ENCODE measurements at places on chromosomes 6 and 20.

- no peaks in the 10 kb centered on the region for H3K27me3 ChIP-seq
- no peak overlapping the region for H3K27ac ChIP-seq
- H3K4me1 ChIP-seq = no peaks in the 10 kb centered on the region
- no peaks in the 10 kb centered on the region for H3K36me3 ChIP-seq
- no peak overlapping the region for H3K4me3 ChIP-seq
Observed at GRCh38 chr20:8404912-8405635, 273.0 kb downstream of the PLCB1 start.

DNA sequence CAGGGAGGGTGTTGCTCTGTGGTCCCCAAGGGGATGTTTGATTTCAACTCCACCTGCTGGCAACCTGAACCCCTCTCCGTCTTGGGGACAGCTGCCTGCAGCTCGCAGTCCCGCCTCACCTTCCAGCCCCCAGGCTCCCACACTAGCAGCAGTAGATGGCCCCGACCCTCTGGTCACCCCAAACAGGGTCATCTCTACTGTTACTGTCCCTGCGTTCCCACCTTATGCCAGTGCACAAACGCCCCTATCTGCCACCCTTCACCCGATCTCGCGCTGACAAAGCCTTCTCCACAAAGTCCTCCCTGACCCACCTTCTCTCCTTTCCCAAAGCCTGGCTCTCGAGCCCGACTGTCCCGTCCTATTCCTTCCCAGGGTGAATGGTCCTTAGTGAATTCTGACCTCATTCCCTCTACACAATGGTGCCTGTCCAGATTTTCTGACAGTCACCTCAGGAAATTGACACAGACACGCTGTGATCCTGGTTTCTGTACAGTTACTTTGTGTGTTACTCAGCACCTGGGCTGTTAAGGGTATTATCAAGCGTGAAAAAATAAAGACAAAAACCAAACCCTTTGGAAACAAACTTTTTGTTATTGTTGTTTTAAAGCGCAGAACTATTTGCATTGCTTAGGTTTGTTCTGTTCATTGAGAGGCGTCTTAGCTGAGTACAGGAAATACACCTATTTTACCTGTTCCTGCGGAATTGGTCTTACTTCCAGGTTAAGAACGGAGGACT is 728 bp downstream of the FUT9 start:
- H3K27ac ChIP-seq = no peak overlapping the region
- H3K36me3 ChIP-seq = peaks cover 5% of the 10 kb centered on the region
- H3K4me3 ChIP-seq = no peak overlapping the region
- no peaks in the 10 kb centered on the region for H3K4me1 ChIP-seq
- peaks cover 47% of the 10 kb centered on the region for H3K27me3 ChIP-seq

- no peak overlapping the region for H3K27ac ChIP-seq
- no peaks in the 10 kb centered on the region for H3K36me3 ChIP-seq
- DNase-seq = peak; percentile 42
- H3K27me3 ChIP-seq = no peaks in the 10 kb centered on the region
- H3K4me3 ChIP-seq = no peak overlapping the region
Observed at GRCh38 chr20:15708984-15709598, 864.2 kb downstream of the KIF16B start.

GRCh38 chr6:46969206-46969605 is 47.5 kb upstream of the ADGRF5 start:
- no peak overlapping the region for H3K27ac ChIP-seq
- H3K27me3 ChIP-seq = no peaks in the 10 kb centered on the region
- H3K36me3 ChIP-seq = peaks cover 7% of the 10 kb centered on the region

DNA sequence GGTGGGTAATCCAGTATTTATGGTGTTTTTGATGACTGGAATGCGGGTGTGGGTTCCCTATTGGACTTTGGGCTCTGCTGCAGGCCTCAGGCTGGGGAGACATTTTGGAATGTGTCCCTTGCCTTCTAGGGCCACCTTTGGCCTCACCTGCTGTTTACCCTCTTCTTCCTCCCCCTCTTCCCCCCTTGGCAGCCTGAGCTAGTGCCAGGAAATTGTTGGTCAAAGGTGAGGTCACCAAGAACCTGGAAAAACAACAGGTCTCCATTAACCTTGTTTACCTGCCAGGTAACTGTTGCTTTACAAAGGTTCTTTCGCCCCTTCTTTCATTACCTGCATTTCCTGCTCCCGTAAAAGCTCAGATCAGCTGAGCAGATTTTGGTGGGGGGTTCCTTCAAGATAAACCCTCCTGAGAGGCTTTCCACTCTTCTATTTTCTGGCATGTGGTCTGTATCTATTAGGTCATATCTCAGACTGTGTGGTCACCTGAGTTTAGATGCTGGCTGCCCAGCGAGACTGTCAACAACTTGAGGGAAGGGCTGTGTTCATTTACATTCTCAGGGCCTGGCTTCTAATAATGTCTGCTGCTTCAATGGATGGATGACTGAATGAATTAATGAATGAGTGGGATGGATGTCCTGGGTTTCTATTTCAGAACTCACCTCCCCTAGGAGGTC is 34.7 kb downstream of the VEGFA start:
- no peak overlapping the region for H3K27ac ChIP-seq
- no peaks in the 10 kb centered on the region for H3K36me3 ChIP-seq
- DNase-seq = no peak
- no peaks in the 10 kb centered on the region for H3K27me3 ChIP-seq

DNA sequence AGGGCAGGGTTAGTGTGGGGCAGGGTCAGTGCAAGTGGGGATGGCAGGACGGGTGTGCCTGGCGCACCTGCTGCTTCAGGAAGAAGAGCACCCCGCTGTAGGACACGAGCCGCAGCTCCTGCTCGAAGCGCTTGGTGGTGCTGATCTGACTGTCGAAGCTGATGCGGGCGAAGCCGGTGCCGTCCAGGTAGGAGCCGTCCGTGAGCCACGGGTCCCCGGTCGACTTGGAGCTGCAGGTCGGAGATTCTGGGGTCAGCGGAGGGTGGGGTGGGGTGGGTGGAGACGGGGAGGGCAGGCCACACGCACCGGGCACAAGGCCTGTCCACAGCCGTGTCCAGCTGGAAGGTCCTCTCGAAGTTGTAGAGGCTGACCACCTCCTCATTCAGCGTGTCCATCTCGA is 10.2 kb downstream of the ADRM1 start:
- peaks cover 85% of the 10 kb centered on the region for H3K36me3 ChIP-seq
- no peaks in the 10 kb centered on the region for H3K4me1 ChIP-seq
- no peaks in the 10 kb centered on the region for H3K27me3 ChIP-seq
- H3K27ac ChIP-seq = no peak overlapping the region
- no peak overlapping the region for H3K4me3 ChIP-seq

DNA sequence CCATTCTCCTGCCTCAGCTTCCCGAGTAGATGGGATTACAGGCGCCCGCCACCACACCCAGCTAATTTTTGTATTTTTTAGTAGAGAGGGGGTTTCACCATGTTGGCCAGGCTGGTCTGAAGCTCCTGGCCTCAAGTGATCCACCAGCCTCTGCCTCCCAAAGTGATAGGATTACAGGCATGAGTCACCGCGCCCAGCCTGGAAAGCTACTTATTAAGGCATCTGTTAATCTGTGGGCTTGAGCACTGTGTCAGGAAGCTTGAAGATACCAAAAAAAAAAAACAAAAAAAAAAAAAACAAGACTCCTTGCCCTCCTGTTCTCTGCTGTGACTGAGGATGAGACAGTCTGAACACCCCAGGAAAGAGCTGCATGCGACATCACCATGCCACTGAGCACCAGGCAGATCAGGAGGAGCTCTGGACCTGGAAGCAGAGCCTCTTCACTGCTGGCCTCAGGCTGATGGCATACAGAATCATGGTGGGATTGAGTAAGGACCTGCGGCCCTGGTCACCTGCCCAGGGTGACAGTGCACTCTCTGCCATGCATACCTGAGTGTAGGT is 166.5 kb upstream of the SNX9 start:
- peak; percentile 6 for DNase-seq
- no peaks in the 10 kb centered on the region for H3K4me1 ChIP-seq
- no peak overlapping the region for H3K4me3 ChIP-seq

DNA sequence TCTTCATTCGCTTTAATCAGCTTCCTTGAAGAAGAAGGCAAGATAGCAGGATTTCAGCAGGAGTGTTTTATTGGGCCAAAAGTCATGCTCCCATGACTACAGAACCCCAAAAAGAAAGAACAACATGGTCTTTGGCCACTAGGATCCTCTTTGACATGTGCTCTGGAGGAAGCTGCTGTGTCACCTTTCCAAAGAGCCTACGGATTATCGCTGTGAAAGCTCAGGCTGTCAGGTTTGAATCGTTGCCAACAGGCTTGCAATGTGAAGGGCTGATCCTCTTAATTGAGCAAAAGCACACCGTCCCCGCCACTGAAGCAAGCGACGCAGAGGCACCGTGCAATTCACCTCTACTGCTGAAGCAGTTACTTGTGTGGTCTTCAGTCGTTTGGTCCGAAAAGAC is 29.0 kb downstream of the MYLIP start:
- no peaks in the 10 kb centered on the region for H3K36me3 ChIP-seq
- no peaks in the 10 kb centered on the region for H3K4me1 ChIP-seq
- no peak overlapping the region for H3K27ac ChIP-seq
- DNase-seq = no peak

- H3K4me3 ChIP-seq = no peak overlapping the region
- no peak for DNase-seq
- no peak overlapping the region for H3K27ac ChIP-seq
- no peaks in the 10 kb centered on the region for H3K4me1 ChIP-seq
- H3K36me3 ChIP-seq = no peaks in the 10 kb centered on the region
Observed at GRCh38 chr6:115592025-115592424, 468.7 kb downstream of the FRK start.

GRCh38 chr6:13865141-13865540 is 50.8 kb upstream of the MCUR1 start:
- peaks cover 5% of the 10 kb centered on the region for H3K36me3 ChIP-seq
- H3K27ac ChIP-seq = no peak overlapping the region
- DNase-seq = no peak
- no peak overlapping the region for H3K4me3 ChIP-seq

- no peaks in the 10 kb centered on the region for H3K4me1 ChIP-seq
- no peak within 1 kb of the TSS for H3K4me3 ChIP-seq
- peak; percentile 35 for DNase-seq
Observed at GRCh38 chr6:32666420-32667300, at the start of gene HLA-DQB1. Gene HLA-DQB1 (minus strand): TSS chr6:32666657. CDS start chr6:32666607, 50 bp downstream.

- no peak overlapping the region for H3K4me3 ChIP-seq
- DNase-seq = no peak
- peaks cover 16% of the 10 kb centered on the region for H3K4me1 ChIP-seq
- H3K27ac ChIP-seq = no peak overlapping the region
- no peaks in the 10 kb centered on the region for H3K36me3 ChIP-seq
Observed at GRCh38 chr20:6863798-6864201, 96.3 kb downstream of the BMP2 start.

- no peaks in the 10 kb centered on the region for H3K4me1 ChIP-seq
- peak; percentile 32 for DNase-seq
- no peaks in the 10 kb centered on the region for H3K36me3 ChIP-seq
Observed at GRCh38 chr6:34115403-34115795, 30.5 kb downstream of the GRM4 start.

DNA sequence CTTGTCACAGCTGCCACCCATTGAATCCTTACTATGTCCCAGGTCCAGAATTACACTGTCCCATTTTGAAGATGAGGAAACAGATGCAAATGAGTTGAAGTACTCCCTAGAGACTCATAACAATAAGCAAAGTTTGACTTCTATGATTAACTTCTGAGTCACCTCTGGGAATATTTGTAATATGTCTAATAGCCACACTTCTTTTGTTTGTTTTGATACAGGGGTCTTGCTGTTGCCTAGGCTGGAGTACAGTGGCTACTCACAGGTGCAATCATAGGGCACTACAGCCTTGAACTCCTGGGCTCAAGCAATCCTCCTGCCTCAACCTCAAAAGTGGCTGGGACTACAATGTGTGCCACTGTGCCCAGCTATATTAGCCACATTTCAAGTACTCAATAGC is 11.4 kb upstream of the SOX12 start:
- peaks cover 14% of the 10 kb centered on the region for H3K36me3 ChIP-seq
- no peaks in the 10 kb centered on the region for H3K27me3 ChIP-seq
- peaks cover 6% of the 10 kb centered on the region for H3K4me1 ChIP-seq
- H3K4me3 ChIP-seq = no peak overlapping the region
- DNase-seq = peak; percentile 47

DNA sequence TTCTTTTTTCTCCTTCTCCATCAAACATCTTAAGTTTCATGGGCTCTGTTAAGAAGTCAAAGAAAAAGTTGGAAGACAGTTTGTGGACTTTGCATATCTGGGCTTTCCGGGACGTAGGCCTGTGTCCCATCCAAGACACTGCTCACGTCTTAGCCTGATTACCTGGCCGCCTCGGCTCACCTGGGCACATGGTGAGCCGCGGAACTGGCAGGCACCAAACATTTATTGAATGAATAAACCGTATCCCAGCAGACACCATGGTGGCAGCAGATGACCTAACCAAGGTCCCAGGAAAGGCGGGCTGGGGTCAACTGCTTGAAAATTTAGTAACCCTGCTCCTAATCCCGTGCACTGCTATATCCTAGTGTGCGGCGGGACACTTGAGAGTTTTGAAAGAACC is 35.6 kb downstream of the GNAS start:
- H3K27me3 ChIP-seq = no peaks in the 10 kb centered on the region
- peak overlapping the region; percentile 92 for H3K4me3 ChIP-seq
- H3K27ac ChIP-seq = no peak overlapping the region
- H3K36me3 ChIP-seq = peaks cover 12% of the 10 kb centered on the region
- H3K4me1 ChIP-seq = peaks cover 5% of the 10 kb centered on the region

GRCh38 chr6:126064748-126065401 is 78.5 kb downstream of the TRMT11 start:
- no peaks in the 10 kb centered on the region for H3K27me3 ChIP-seq
- DNase-seq = no peak
- H3K4me3 ChIP-seq = no peak overlapping the region
- no peak overlapping the region for H3K27ac ChIP-seq

DNA sequence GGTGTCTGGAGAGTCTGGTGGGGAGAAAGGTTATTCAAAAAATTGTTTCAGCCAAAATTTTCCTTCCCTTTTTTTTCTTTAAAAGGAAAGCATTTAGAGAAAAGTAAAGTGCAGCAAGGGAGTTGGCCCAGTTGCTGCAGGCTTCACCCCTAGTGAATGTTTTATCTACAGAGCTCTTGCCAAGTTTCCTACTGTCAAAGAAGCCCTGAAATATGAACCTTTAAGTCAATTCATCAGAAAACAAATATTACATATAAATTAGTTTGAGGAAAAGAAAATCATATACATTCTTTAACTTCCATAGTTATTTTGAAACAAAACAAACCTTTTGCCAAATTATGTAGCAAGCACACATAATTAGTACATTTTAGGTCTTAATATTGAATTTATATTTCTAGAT is 25.0 kb upstream of the HMGCLL1 start:
- H3K36me3 ChIP-seq = no peaks in the 10 kb centered on the region
- H3K27ac ChIP-seq = no peak overlapping the region
- H3K4me3 ChIP-seq = no peak overlapping the region
- no peak for DNase-seq
- no peaks in the 10 kb centered on the region for H3K27me3 ChIP-seq

- no peak overlapping the region for H3K27ac ChIP-seq
- no peak for DNase-seq
- peaks cover 79% of the 10 kb centered on the region for H3K27me3 ChIP-seq
- H3K4me3 ChIP-seq = no peak overlapping the region
- no peaks in the 10 kb centered on the region for H3K4me1 ChIP-seq
Observed at GRCh38 chr6:39086711-39087110, 28.3 kb downstream of the SAYSD1 start.

GRCh38 chr6:31620586-31621319 is at the start of gene PRRC2A:
Gene PRRC2A (plus strand): TSS chr6:31620715. CDS start chr6:31622790, 2,075 bp downstream.
- H3K4me1 ChIP-seq = peaks cover 17% of the 10 kb centered on the region
- H3K4me3 ChIP-seq = peak within 1 kb of the TSS; percentile 76
- DNase-seq = no peak
- H3K27ac ChIP-seq = peak within 1 kb of the TSS; percentile 89
- peaks cover 45% of the 10 kb centered on the region for H3K36me3 ChIP-seq
